Activated CD4-positive, alpha-beta T cell treated with anti-CD3 and anti-CD28 coated beads for 24 hours (primary cell): ENCODE measurements at places on chromosomes 3 and 15.

DNA sequence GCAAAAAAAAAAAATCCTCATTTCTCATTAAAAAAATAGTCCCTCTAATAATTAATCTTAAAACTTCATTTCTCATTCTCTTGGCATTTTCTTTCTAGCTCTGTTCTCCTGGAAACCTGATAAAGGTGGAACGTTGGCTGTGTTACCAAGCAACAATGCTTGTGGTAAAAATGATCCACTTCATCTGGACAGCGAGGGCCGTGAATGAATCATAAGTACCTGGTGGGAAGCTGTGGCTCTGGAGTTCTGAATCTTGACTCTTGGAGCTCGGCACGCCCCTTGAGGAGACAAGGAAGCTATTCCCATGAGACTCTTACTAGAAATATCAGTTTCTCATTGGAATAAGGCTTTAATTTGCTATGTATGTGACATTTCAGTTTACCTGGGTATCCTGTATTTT lies 32.5 kb downstream of the BCL2L10 start:
- DNase-seq: no peak

DNA sequence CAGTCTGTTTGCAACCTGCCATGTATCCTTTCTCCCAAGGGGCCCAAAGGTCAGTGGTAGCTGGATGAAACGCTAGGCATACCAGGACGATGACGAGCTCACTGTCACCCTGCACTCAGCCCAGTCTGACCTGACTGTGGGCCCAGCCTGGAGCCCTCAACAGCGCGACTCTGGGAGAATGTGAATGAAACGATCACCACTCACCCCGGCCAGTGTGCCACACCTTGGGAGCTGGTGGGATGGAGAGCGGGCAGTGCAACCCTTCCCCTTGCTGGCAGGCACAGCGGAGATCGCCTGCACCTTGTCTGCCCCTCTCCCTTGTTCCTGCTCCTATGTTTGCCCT lies 27.2 kb downstream of the SRPRB start:
- no peak for DNase-seq

GRCh38 chr15:64092075-64092820 lies 1.4 kb downstream of the CIAO2A start:
- no peak for DNase-seq

DNA sequence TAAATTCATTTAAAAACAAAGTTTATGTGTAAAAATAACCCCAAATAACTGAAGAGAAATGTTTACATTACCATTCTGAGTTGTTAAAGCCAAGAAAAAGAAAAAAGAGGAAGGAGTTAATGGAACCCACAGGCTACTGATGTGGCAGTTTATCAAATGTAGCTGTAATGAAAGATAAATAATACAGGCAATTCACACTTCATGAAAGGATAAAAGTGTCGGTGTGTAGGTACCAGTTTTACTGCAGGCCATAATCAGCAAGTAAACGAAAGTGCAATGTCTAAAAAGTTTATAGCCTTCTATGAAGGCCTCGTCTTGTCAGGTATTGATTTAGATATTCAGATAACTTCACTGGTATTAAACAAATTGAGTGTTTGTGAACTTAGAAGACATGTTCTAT lies 164.6 kb downstream of the DPH6 start:
- DNase-seq: no peak

- no peak for DNase-seq
Measured at GRCh38 chr3:792630-793029, 300.2 kb upstream of the CNTN6 start.

DNA sequence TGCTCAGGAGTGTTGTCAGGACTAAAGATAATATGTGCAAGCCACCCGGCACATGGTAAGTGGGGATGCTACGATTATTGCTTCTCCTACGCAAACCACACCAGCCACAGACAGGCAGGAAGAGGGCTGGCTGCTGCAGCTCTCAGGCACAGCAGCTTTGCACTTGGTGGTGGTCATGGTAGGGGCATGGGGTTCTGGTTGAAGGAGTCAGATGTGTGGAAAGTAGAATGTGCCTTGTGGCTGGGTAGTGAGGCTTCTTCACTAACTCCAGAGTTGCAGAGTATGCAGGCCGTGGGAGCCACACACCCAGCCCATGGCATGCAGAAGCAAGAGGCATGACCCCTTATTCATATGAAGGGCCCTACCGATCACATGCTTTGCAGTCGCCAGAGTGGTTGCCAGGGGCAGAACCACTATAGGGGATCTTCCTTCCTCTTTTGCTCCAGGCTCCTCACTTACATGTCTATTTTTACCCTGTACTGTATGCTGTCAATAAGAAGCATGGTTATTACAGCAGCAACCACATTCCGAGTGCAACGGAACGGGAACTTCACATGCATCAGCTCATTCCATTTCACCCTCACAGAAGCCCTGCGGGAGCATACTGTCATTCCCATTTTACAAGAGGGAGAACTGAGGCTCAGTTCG lies 59.2 kb upstream of the HERC1 start:
- peak; percentile 51 for DNase-seq

DNA sequence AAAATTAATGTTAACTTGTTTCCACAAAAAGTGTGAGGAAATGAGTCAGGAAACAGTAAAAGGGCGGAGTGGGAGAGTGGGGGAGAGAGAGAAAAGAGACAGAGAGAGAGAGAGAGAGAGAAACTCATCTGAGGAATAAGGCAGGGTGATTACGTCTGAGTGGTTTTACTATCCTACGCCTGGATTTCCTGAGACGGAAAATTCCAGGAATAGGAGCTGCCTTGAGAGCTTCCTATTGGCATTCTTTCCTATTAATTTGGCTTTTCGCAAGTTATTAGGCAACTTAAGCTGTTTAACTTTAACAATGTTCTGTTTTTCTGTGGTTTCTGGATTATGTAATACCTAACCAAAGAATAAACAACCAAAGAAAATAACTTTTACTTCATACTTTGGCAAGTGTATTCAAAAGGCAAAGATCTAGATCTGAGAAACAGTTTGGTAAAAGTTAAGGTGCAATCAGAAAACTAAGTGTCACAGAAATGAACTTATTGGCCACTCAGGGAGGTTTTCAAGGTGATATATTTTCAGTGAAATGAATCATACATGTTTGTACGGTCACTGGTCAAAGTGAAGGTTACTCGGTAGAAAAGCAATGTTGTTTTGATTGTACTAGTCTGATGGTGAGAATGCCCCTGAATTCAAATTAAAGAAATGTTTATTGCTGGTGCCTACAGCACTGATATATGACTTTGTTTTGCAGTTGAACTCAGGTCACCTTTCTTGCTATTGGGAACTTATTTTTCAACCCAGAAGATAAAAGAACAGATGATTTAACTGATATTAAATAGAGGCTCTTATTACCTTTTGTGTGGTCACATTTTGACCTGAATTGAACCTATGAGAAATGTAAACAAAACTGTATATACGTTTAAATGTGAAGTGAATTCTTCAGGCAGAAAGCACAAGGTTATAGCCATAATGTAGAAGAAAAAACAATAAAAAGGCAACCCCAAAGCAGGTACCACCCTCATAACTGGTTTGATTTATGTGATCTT lies 39.9 kb upstream of the TNFSF10 start:
- no peak for DNase-seq

DNA sequence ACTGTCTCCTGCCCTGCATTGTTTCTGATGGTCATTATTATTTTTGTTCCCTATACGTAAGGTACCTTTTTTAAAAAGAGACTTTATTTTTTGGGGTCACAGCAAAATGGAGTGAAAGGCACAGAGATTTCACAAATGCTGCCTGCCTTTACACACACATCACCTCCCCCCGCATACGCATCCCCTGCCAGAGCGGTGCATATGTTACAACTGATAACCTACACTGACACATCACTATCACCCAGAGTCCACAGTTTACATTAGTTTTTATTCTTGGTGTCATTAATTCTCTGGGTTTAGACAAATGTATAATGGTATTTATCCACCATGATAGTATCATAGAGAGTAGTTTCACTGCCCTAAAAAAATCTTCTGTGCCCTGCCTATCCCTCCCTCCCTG lies 43.6 kb upstream of the KLF13 start:
- DNase-seq: no peak

GRCh38 chr3:31503456-31503855 lies 29.3 kb upstream of the STT3B start:
- no peak for DNase-seq

DNA sequence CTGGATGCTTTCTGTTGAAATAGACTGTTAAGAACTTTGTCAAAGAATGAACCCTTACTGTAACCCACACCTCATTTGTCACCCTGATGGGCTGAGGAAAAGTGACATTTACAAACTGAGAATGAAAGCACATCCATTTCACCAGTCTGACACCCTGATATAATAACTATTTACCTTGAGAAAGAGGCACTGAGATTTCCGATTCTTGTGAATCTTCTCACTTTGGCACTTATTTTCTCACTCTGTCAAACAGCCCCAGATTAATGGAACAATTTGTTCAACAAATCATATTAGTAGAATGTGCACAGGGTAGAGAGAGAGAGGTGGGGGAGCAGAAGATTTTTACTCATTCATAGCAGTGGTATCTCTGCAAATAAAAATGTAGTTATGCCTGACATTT lies 606.9 kb downstream of the MCTP2 start:
- DNase-seq: no peak

GRCh38 chr3:197375001-197375441 lies 76.6 kb upstream of the DLG1 start:
- no peak for DNase-seq

DNA sequence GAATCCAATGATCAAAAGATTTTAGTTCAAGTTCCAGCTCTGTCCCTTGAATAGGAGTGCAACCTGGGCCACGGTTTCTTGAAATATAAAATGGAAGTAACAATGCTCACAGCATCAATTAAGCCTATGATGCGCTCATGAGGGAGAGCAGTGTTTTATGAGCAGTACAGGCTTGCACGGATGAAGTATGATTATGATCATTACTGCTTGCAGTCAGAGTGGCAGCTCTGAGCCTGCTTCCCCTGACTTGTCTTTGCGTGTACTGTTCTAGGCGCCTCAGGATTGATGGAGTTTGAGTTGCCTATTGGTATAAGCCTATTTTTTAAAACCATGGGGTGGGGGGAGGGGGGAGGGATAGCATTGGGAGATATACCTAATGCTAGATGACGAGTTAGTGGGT lies 37.0 kb downstream of the ITGB5 start:
- no peak for DNase-seq

GRCh38 chr15:86483936-86484335 lies 404.3 kb downstream of the AGBL1 start:
- no peak for DNase-seq

DNA sequence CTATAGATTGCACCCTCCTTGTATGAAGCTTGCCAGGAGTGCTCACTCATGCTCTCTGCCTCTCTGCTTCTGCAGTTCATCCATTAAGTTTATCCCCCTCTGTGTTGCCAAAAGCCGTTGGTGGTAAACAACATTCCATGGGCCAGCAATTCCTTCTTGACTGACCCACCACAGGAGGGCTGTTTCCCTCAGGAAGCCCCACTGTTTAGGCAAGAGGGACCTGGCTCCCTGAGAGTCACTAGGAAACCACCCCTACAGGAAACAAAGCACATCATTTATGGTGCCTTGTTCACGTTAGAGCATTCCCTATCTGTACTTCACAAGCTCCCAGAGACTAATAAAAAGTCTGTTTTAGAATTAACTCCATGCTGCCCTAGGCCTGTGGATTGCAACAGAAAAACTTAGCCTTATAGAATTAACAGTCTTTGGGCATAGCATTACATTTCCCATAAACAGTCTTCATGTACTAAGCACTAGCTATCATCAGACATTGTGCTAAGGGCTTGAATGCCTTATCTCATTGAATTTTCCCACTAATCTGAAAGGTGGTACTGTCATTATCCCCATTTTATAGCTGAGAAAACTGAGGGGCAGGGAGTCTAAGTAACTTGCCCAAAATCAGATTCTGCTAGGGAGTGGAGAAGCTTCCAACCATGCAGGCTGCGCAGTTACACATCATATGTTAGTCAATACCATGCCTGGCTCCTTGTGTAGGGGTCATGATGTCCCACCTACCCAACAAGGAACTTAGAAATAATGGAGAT lies 149.9 kb downstream of the SHQ1 start:
- DNase-seq: no peak

DNA sequence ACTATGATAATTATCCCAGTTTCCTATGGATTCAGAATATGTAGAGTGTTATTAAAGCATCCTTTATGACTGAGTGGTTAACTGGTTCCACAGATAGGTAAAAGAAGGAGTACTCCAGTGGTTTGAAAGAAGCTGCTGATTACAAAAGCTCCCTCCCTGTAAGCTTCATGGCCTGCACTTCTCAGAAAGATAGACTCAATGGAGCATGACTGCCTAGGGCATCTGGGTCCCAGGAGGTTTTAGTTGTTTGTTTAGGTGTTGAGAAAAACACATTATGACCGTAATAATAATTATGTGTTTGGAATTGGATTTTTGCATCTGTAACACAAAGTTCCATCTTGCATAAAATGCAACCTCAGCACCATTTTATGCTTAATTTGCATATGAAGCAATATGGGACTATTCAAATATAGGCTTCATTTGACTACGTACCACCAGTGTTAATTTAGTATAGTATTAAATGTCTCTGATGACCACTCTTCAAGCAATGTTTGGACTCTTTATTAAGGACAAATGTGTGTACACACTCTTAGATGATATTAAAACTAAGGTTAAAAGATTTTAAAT lies 121.1 kb downstream of the ROBO2 start:
- no peak for DNase-seq

- no peak for DNase-seq
Measured at GRCh38 chr3:152910211-152910610, 75.3 kb downstream of the P2RY1 start.
